ENCODE measurements at places on chromosomes 6 and 20. TPM values are rescaled to one million over a fixed set of nuclear protein-coding genes. Genes with fewer than 3 reads are reported as not detected.

FLOT1 gene
- total RNA-seq: 72.1 TPM

ALDH8A1 gene
- 173 TPM for total RNA-seq

ADGRF5 gene
- 11.4 TPM for total RNA-seq

NKAIN4 gene
- not detected for total RNA-seq

TRIM40 gene
- total RNA-seq: 0.18 TPM

HMGCLL1 gene
- 0.54 TPM for total RNA-seq

- no peaks in the 10 kb centered on the region for H3K27me3 ChIP-seq
- no peak for DNase-seq
- H3K4me1 ChIP-seq: no peaks in the 10 kb centered on the region
- H3K36me3 ChIP-seq: no peaks in the 10 kb centered on the region
- no peak overlapping the region for H3K27ac ChIP-seq
These were observed 22.4 kb upstream of the BPIFA2 start for GRCh38 chr20:33145521-33145920.

- H3K27me3 ChIP-seq: no peaks in the 10 kb centered on the region
- no peak overlapping the region for H3K27ac ChIP-seq
- H3K4me1 ChIP-seq: no peaks in the 10 kb centered on the region
- H3K36me3 ChIP-seq: no peaks in the 10 kb centered on the region
- H3K4me3 ChIP-seq: no peak overlapping the region
- DNase-seq: no peak
These were observed 88.7 kb upstream of the BMP5 start for GRCh38 chr6:55964136-55964535.

DNA sequence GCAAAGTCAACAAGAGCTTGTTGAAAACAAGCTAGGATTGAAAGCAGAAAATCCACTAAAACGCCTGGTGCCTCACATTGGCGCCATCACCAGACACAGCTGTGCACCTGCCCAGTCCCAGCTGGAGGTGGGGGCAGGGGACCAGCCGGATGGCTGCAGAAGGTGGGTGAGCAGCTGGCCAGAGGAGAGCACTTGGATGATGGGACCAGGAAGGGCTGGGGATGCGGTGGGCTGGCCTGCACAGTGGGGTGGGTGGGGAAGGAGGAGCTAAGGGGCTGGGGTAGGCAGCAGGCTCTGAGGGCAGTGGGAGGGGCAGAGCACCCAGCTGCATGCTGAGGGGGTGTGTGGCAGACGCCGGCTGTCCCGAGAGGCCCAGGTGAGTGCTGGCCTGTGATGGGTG lies 7.1 kb downstream of the CABLES2 start:
- H3K27ac ChIP-seq: no peak overlapping the region
- H3K4me1 ChIP-seq: no peaks in the 10 kb centered on the region
- H3K36me3 ChIP-seq: no peaks in the 10 kb centered on the region
- no peak overlapping the region for H3K4me3 ChIP-seq

- H3K4me1 ChIP-seq: peaks cover 16% of the 10 kb centered on the region
- H3K4me3 ChIP-seq: no peak overlapping the region
- H3K27me3 ChIP-seq: no peaks in the 10 kb centered on the region
These were observed 81.5 kb downstream of the EDN1 start for GRCh38 chr6:12371641-12372146.

GRCh38 chr6:25590986-25591385 lies 61.0 kb upstream of the SCGN start:
- H3K4me1 ChIP-seq: no peaks in the 10 kb centered on the region
- H3K27me3 ChIP-seq: no peaks in the 10 kb centered on the region
- DNase-seq: no peak
- H3K4me3 ChIP-seq: no peak overlapping the region
- no peak overlapping the region for H3K27ac ChIP-seq

- no peaks in the 10 kb centered on the region for H3K4me1 ChIP-seq
- H3K36me3 ChIP-seq: no peaks in the 10 kb centered on the region
- no peak overlapping the region for H3K27ac ChIP-seq
- H3K27me3 ChIP-seq: peaks cover 9% of the 10 kb centered on the region
- no peak for DNase-seq
These were observed 590 bp downstream of the SLCO4A1 start for GRCh38 chr20:62642666-62643520.

- no peak for DNase-seq
- H3K4me3 ChIP-seq: no peak overlapping the region
- no peaks in the 10 kb centered on the region for H3K36me3 ChIP-seq
- no peaks in the 10 kb centered on the region for H3K4me1 ChIP-seq
- no peak overlapping the region for H3K27ac ChIP-seq
These were observed 24.8 kb upstream of the SLA2 start for GRCh38 chr20:36670665-36671357.

DNA sequence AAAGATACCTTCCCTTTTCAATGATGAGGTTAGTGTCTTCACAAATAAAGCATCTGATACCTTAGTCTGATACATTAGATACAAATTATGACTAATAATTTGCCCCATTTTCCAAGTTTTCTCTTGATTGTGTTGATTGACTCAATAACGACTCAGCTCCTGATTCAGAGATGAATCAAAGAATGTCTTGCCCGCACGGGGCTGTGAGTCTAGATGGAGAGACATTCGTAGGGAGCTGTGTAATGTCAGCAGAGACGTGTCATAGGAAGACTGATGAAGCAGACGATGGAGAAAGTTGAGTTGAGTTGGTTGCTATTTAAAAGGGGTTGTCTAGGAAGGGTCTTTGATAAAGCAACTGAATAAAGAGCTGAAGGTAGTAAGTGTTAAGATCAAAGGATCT lies 78.2 kb downstream of the TSHZ2 start:
- H3K27me3 ChIP-seq: no peaks in the 10 kb centered on the region
- H3K36me3 ChIP-seq: no peaks in the 10 kb centered on the region
- no peak overlapping the region for H3K27ac ChIP-seq
- H3K4me1 ChIP-seq: no peaks in the 10 kb centered on the region
- no peak for DNase-seq
- no peak overlapping the region for H3K4me3 ChIP-seq
